Muscle of leg (tissue), 16 donors: ENCODE measurements at places on chromosomes 11 and 22. TPM values are rescaled to one million over a fixed set of nuclear protein-coding genes. Genes with fewer than 3 reads are reported as not detected.

GRCh38 chr22:49136041-49136815, 691.4 kb downstream of the BRD1 start:
- DNase-seq: no peak
- H3K27ac ChIP-seq: no peak overlapping the region
- H3K4me1 ChIP-seq: no peaks in the 10 kb centered on the region
- H3K36me3 ChIP-seq: no peaks in the 10 kb centered on the region
- H3K4me3 ChIP-seq: no peak overlapping the region

DNA sequence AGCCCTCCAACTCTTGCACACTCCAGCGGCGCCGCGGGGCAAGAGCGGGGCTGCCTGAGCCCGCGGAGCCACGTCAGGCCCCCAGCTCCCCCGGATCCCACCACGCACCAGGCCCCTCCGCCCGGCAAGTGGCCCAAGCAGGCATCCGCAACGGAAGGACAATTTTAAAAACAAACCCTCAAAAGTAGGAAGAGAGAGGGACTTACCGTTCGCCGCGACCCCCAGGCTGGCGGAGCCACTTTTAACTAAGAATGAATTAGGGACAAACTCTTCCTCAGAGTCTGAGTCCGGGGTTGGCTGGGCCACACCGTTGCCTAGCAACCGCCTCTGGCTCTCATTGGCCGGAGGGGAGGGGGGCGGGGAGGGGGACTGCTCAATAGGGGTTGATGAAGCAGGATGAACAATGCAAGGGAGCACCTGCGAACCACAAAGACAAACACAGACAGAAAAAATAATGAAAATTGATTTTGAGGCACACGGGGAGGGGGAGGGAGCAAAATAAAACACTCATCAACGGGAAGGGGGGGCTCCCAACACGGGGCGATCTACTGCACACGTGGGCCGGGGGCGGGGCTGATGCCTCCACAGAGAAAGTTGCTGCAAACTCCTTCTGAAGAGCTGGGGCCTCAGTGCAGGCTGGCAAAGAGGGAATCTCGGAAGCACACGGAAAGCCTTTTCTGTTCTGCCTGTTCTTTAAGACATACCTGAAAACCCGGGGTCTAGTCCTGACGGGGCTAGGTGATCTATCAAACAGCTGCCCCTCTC, 387.5 kb upstream of the NARS2 start:
- DNase-seq: peak; percentile 83
- H3K36me3 ChIP-seq: no peaks in the 10 kb centered on the region
- H3K27me3 ChIP-seq: no peaks in the 10 kb centered on the region
- peak overlapping the region; percentile 3 for H3K4me3 ChIP-seq
- H3K27ac ChIP-seq: no peak overlapping the region

The TMEM121B gene
- total RNA-seq: 1.2 TPM

The ALDH3B1 gene
- 5.4 TPM for total RNA-seq

GRCh38 chr11:46238078-46238966, 39.1 kb upstream of the CREB3L1 start:
- no peaks in the 10 kb centered on the region for H3K36me3 ChIP-seq
- DNase-seq: peak; percentile 85
- H3K4me1 ChIP-seq: peaks cover 44% of the 10 kb centered on the region
- peak overlapping the region; percentile 89 for H3K27ac ChIP-seq
- H3K27me3 ChIP-seq: peaks cover 27% of the 10 kb centered on the region

GRCh38 chr11:110522471-110522870, 92.7 kb downstream of the FDX1 start:
- H3K27me3 ChIP-seq: no peaks in the 10 kb centered on the region
- DNase-seq: no peak
- H3K4me1 ChIP-seq: peaks cover 11% of the 10 kb centered on the region
- no peaks in the 10 kb centered on the region for H3K36me3 ChIP-seq

GRCh38 chr11:19954899-19955298, 205.4 kb downstream of the DBX1 start:
- DNase-seq: no peak
- H3K4me1 ChIP-seq: peaks cover 4% of the 10 kb centered on the region
- no peak overlapping the region for H3K27ac ChIP-seq
- H3K27me3 ChIP-seq: no peaks in the 10 kb centered on the region
